ENCODE measurements at places on chromosomes 3 and 15. TPM values are rescaled to one million over a fixed set of nuclear protein-coding genes. Genes with fewer than 3 reads are reported as not detected.

DNA sequence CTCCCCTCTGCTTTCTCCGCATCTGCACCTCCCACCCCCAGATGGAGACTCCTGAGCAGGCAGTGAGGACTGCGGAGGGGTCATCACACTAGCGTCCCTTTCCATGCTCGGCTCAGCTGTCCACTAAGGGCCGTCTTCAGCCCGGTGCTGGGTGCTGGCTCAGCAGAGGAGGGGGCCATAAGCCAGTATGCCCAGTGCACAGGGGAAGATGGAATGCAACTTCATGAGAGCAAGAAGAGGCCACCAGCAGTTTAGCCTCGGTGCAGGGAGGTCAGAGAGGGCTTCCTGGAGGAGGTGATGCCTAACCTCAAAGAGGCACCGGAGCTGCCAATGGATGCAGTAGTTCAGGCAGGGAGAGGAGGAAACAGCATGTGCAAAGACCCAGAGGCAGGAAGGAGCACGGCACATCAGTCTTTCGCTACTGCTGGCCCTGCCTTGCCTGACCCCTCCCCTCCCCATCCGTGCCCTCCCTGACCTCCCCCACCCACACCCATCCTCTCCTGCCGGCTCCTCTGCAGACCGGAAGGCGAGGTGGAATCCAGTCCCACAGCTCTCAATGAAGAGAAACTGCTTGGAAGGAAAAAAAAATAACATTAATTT, 15.2 kb upstream of the PLXND1 start:
- H3K27ac ChIP-seq = no peak overlapping the region
- H3K4me1 ChIP-seq = peaks cover 12% of the 10 kb centered on the region
- DNase-seq = no peak
- H3K4me3 ChIP-seq = no peak overlapping the region
- no peaks in the 10 kb centered on the region for H3K36me3 ChIP-seq
- no peaks in the 10 kb centered on the region for H3K27me3 ChIP-seq

- DNase-seq = no peak
- no peaks in the 10 kb centered on the region for H3K4me1 ChIP-seq
- no peak overlapping the region for H3K4me3 ChIP-seq
- H3K27me3 ChIP-seq = no peaks in the 10 kb centered on the region
- no peaks in the 10 kb centered on the region for H3K36me3 ChIP-seq
- H3K27ac ChIP-seq = no peak overlapping the region
Measured at GRCh38 chr15:89672221-89673164, 6.7 kb downstream of the PLIN1 start.

DNA sequence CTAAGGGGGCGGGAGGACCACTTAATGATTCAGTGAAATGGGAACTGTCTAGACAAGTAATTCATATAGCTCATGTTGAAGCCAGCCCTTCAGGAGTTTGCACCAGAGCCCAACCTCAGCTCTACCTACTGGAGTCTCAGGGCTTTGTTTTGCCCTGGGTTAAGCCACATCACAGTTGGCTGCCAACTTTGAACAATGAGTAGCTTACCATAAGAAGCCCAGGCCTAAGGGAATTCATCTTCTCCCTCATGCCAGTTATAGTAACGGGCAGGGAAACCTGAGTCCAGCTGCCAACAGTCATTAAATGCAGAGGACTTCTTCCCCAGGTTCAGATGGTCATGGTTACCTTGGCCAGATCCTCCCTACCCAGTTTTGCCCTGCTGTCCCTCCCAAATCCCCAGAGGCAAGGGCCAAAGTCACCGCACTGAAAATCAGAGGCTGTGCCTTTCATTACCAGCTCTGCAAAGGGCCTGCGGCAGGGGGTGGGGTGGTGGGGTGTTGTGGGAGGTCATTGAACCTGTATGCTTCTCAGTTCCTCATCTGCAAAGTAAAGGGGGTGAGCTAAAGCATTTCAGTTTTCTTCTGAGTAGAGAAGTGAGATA, 302.2 kb upstream of the NR2E3 start:
- no peaks in the 10 kb centered on the region for H3K36me3 ChIP-seq
- DNase-seq = no peak
- no peak overlapping the region for H3K4me3 ChIP-seq
- H3K27ac ChIP-seq = no peak overlapping the region
- no peaks in the 10 kb centered on the region for H3K27me3 ChIP-seq

- H3K27me3 ChIP-seq = no peaks in the 10 kb centered on the region
- H3K27ac ChIP-seq = no peak overlapping the region
- no peaks in the 10 kb centered on the region for H3K36me3 ChIP-seq
- DNase-seq = no peak
- 0 out of 2 replicates have a peak, but pooled peaks cover 6% of the 10 kb centered on the region for H3K4me1 ChIP-seq
Measured at GRCh38 chr3:4849739-4850138, 129.5 kb upstream of the BHLHE40 start.

- no peaks in the 10 kb centered on the region for H3K36me3 ChIP-seq
- no peaks in the 10 kb centered on the region for H3K27me3 ChIP-seq
- H3K27ac ChIP-seq = no peak overlapping the region
- no peak overlapping the region for H3K4me3 ChIP-seq
Measured at GRCh38 chr15:36449084-36449661, 130.3 kb upstream of the CDIN1 start.

GRCh38 chr3:36648241-36649034, 115.9 kb downstream of the DCLK3 start:
- H3K4me3 ChIP-seq = peak overlapping the region; percentile 26
- H3K36me3 ChIP-seq = no peaks in the 10 kb centered on the region
- peak overlapping the region; percentile 51 for H3K27ac ChIP-seq
- no peaks in the 10 kb centered on the region for H3K27me3 ChIP-seq
- DNase-seq = peak; percentile 94

DNA sequence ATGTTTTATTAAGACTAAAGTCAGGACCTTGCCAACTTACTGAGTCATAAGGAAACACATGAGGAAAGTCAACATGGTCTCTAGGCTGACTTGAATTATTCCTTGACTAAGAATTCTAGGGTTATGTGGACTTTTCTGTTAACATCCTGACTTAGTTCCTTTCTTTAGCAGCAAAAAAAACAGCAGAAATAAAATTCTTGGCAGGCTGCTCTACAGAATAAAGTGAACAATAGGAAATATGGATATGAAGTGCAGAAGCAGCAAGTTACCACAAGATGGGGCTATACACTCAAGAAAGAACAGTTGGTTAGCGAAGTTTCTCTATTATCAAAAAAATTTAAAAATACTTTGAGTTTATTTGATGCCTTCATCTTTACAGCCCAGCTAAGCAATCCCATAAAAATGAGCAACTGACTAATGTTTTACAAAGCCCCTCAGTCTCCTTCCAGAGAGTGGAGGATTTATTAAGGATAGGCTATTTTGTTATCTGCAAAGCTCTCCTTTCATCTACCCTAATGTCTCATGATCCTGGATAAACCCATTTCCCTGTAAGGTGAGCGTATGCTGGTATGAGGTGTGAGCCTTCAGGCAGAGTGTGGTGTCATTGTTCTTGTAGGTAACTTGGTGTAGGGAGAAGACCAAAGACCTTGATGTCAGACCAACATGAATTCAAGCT, 23.1 kb upstream of the MCCC1 start:
- H3K4me3 ChIP-seq = no peak overlapping the region
- peak; percentile 86 for DNase-seq
- H3K27me3 ChIP-seq = no peaks in the 10 kb centered on the region
- H3K27ac ChIP-seq = peak overlapping the region; percentile 62
- H3K4me1 ChIP-seq = peaks cover 28% of the 10 kb centered on the region
- H3K36me3 ChIP-seq = no peaks in the 10 kb centered on the region

GRCh38 chr3:186311441-186311840, 50.6 kb downstream of the DGKG start:
- no peak overlapping the region for H3K4me3 ChIP-seq
- DNase-seq = no peak
- no peaks in the 10 kb centered on the region for H3K4me1 ChIP-seq
- H3K36me3 ChIP-seq = no peaks in the 10 kb centered on the region

GRCh38 chr3:45830121-45830520, 11.8 kb downstream of the LZTFL1 start:
- H3K36me3 ChIP-seq = peaks cover 8% of the 10 kb centered on the region
- H3K27me3 ChIP-seq = no peaks in the 10 kb centered on the region
- no peaks in the 10 kb centered on the region for H3K4me1 ChIP-seq

GRCh38 chr3:66039590-66039887, 821 bp upstream of the MAGI1 start:
- no peaks in the 10 kb centered on the region for H3K27me3 ChIP-seq
- peak overlapping the region; percentile 67 for H3K27ac ChIP-seq
- DNase-seq = peak; percentile 4
- H3K36me3 ChIP-seq = no peaks in the 10 kb centered on the region

DNA sequence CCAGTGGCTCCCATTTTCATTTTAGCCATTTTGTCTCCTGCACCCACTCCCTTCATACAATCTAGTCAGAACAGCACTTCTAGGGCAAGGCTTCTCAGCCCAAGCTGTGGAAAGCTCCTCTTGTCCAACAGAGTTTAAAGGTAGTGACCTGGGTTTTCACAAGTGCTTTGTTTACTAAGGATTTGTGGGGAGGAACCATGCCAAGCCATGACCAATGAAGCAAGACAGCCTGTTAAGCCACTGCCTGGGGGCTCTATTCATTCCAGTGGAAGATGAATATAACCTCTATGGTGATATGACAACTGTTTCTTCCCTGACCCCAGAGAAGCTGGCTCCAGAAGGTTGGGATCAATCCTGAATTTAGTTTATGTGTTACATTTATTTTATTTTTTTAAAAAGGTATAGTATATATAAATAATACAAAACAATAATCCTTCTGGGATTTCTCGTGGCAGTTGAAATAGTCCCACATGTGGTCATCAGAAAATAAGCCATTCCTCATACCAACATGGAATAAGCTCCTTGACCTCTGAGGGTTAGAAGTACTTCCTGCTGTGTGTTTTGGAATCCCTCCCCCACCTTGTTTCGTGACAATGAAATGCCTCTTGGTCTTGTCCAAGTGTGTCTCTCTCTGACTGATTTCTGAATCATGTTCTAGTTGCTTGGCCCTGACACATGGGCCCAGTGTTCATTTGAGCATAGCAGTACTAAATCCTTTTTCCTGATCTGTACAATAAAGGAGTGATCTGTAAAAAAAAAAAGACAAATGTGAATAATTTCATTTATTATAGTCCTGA, 13.3 kb upstream of the THUMPD3 start:
- no peaks in the 10 kb centered on the region for H3K36me3 ChIP-seq
- H3K4me1 ChIP-seq = peaks cover 73% of the 10 kb centered on the region
- H3K27me3 ChIP-seq = no peaks in the 10 kb centered on the region

- H3K4me1 ChIP-seq = no peaks in the 10 kb centered on the region
- no peaks in the 10 kb centered on the region for H3K36me3 ChIP-seq
- no peak overlapping the region for H3K4me3 ChIP-seq
- DNase-seq = no peak
Measured at GRCh38 chr3:117304681-117305080, 595.1 kb downstream of the TUSC7 start.

DNA sequence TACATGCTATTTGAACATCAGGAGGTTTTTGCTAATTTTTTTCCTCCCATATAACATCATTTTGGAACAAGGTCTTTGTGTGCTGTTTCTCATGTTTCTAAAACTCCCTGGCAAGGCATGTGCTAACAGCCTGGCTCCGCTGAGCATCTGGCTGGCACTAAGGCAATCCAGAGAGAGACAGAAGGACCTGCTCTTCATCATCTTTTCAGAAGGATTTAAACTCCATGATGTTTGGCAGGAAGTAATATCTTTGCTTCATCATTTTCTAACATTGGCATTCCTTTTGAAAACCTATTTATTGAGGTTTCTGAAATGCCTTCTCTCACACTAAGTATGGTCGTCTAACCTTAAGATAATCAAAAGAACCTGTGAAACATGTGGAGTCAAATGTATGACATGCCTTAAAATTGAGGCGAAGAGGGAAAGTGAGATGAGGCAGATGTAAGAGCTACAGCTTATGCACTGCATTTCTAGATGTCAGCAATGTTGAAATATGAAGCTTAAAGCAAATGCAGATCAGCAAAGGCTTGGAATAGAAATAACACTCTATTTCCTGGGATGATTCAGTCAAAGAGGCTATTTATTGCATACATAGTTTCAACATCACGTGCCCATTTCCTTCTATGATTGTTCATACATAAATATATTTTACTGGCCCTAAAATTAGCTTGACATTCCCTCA, 592.0 kb downstream of the ZNF385D start:
- no peak overlapping the region for H3K27ac ChIP-seq
- no peak overlapping the region for H3K4me3 ChIP-seq
- no peaks in the 10 kb centered on the region for H3K36me3 ChIP-seq
- no peaks in the 10 kb centered on the region for H3K27me3 ChIP-seq
- peak; percentile 8 for DNase-seq
- H3K4me1 ChIP-seq = no peaks in the 10 kb centered on the region

DNA sequence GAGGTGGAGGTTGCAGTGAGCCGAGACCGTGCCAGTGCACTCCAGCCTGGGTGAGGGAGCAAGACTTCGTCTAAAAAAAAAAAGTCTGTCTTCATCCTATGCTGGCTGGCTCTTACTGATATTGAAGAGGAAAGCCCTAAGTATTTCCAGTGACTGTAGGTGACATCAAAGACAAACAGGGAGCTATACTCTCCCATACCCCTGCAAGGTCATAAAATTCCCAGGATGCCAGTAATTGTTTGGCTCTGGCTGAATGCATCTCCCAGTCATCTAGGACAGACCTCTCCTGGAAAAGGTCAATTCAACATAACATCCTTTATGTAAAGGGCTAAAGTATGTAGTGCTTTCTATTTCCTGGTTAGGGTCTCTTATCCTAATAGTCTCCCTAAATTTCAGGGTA, 8.0 kb downstream of the ZBBX start:
- H3K27ac ChIP-seq = no peak overlapping the region
- no peak for DNase-seq
- no peaks in the 10 kb centered on the region for H3K36me3 ChIP-seq
- no peak overlapping the region for H3K4me3 ChIP-seq

GRCh38 chr3:102536456-102536855, 101.6 kb downstream of the ZPLD1 start:
- no peak overlapping the region for H3K27ac ChIP-seq
- H3K4me1 ChIP-seq = peaks cover 19% of the 10 kb centered on the region
- DNase-seq = peak; percentile 84
- H3K4me3 ChIP-seq = no peak overlapping the region
- no peaks in the 10 kb centered on the region for H3K27me3 ChIP-seq

DNA sequence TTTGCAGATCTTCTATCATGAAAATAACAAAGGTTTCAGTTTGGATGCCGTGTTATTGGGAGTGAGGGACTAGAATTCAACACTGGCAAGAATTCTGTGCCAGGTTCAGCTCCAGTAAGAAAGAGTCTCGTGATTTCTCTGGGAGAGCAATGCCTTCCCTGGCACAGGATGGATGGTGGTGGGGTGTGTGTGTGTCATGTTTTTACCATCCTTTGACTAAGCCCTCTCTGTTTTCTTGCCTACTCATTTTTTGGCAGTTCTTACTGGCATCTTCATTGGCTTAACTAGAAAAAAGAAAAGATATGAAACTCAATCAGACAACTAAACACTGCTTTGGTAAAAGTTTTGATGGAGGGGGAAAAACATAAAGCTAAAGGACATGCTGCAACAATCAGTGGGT, 86.6 kb downstream of the FMN1 start:
- H3K4me3 ChIP-seq = no peak overlapping the region
- peak; percentile 82 for DNase-seq
- H3K36me3 ChIP-seq = no peaks in the 10 kb centered on the region
- H3K4me1 ChIP-seq = peaks cover 70% of the 10 kb centered on the region
- H3K27ac ChIP-seq = peak overlapping the region; percentile 66

GRCh38 chr15:96585484-96586386, 255.2 kb downstream of the NR2F2 start:
- DNase-seq = peak; percentile 4
- peaks cover 94% of the 10 kb centered on the region for H3K27me3 ChIP-seq
- no peaks in the 10 kb centered on the region for H3K36me3 ChIP-seq
- no peak overlapping the region for H3K4me3 ChIP-seq
- no peak overlapping the region for H3K27ac ChIP-seq

The TNNC1 gene
- 4.9 TPM for total RNA-seq

The KBTBD13 gene
- not detected for total RNA-seq

The ADCY5 gene
- not detected for total RNA-seq

The TTLL13 gene
- total RNA-seq = not detected

The USP50 gene
- not detected for total RNA-seq

The MAGEL2 gene
- total RNA-seq = not detected

The FBXO40 gene
- not detected for total RNA-seq

The GPR87 gene
- 14.5 TPM for total RNA-seq

The A4GNT gene
- total RNA-seq = not detected

The LRTM1 gene
- total RNA-seq = not detected

The CHRM5 gene
- 0.04 TPM for total RNA-seq

The NOP10 gene
- total RNA-seq = 291 TPM

All from PC-3 (cell line).